Fibroblast of skin of right biceps (primary cell): ENCODE measurements at places on chromosomes 4 and X.

GRCh38 chr4:55503169-55503568, 43.5 kb downstream of the CLOCK start:
- DNase-seq = peak; percentile 84

DNA sequence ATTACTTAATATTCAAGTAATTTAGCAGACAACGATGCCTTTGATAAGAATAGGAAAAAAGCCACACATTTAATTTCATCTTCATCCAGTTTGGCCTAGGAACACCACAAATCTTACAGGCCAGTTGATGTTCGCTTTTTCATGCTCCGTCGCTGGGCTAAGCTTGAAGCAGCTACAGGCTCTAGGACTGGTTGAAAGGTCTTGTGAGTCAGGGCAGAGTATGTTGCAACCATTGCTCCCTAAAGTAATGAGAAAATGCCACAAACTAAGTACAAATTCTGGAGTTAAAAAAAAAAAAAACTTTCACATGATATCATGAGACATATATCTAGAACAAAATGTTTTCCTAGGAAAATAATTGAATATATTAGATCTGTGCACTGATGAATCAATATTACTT, 123.8 kb downstream of the RPS6KA6 start:
- DNase-seq = peak; percentile 2

DNA sequence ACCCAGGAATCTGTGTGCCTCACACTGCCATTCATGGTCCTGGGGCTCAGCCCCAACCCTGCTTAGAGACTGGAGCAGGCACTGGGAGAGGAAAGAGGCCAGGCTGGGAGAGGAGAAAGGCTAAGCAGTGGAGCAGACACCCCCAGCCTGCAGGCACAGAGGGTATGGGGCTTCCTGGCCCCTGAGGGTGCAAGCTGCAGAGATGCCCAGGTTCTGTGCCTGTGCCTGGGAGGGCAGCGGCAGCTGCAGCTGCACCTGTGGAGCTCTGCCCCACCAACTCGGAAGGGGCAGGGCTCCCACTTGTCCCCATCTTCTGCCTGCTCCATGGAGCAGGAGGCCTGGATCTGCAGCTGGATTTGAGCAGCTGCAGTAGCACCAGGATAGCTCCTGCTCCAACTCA, 47.9 kb downstream of the DMP1 start:
- DNase-seq = no peak

DNA sequence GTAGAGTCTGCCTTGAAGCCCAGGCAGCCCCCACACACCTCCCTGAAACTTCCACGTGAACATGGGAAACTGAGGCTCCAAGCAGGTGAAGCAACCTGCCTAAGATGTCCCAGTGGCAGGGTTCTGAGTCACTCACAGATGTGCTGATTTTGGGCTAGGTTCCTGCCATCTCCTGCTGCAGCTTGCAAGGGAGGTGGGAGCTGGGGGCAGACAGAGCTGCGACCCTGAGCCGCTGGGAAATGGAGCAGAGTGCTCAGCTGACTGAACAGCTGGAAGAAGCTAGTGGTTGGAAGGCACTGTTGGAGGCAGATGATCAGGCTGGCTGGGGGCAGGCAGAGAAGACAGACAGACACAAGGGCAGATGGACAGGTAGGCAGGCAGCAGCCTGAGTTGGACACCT, 3.6 kb upstream of the FATE1 start:
- DNase-seq = no peak

GRCh38 chr4:116926631-116927295, 158.6 kb downstream of the TRAM1L1 start:
- no peak for DNase-seq

- peak; percentile 31 for DNase-seq
Measured at GRCh38 chr4:82200046-82200445, 173.7 kb downstream of the HNRNPD start.

GRCh38 chr4:29571322-29571721, 1148.8 kb upstream of the PCDH7 start:
- no peak for DNase-seq

GRCh38 chr4:162891788-162892707, 274.6 kb downstream of the NAF1 start:
- DNase-seq = peak; percentile 42

- DNase-seq = no peak
Measured at GRCh38 chr4:151887031-151887815, 126.4 kb upstream of the GATB start.

DNA sequence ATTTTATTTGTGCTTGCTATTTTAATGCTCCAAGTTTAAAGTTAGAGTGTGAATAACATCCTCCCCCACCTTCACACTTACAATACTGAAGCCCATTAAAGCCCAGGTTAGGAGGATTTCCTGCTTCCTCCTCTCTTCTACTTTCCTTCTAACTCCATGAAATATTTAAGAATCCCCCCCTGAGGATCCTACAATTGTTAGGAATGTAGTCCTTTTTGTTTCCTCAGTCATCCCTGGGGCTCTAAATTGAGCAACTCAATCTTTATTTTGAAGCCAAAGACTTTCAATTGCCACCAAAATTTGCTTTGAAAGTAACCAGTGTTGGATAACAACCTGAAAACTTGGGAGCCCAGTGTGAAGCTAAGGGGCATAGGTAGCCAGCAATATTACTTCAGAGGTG, 276.9 kb downstream of the FAM47A start:
- DNase-seq = no peak

GRCh38 chr4:49032440-49033161, 46.5 kb downstream of the CWH43 start:
- DNase-seq = no peak

DNA sequence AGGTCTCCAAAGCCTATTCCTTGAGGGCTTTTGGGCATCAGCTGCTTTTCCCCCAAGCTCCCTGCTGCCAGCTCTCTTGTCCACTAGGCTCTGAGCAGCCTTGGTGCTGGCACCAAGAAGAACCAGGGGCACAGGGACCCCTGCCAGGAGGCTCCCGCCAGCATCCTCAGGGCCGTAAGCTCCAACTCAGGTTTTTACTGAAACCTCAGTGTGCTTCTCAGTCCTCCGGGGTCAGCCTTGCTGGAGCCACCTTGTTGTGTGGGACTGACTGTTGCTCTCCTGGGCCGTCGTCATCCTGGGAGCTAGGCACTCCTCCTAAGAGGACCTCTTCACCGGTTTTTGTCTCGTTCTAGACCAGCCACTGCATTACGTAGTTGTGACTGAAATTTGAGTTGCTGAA, 38.9 kb downstream of the NOP14 start:
- no peak for DNase-seq

DNA sequence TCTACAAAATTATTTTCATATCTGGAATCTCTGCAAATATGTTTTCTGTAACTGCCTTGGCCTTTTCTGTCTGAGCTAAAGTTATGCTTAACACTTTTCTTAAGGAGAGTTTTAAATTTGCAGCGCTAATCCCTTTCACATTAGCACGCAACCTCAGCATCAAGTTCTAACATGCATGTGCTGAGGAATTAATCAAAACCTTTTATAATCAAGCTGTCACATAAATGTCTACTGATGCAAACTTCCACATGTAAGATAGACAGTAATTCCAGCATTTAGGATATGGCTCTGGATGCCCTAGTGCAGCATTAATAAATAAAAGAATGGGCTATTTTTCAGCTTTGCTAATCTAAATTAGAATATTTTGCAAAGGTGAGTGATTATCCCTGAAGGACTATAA, 17.5 kb upstream of the NEIL3 start:
- DNase-seq = no peak

GRCh38 chrX:15471028-15471427, 22.1 kb downstream of the PIR start:
- DNase-seq = peak; percentile 46

DNA sequence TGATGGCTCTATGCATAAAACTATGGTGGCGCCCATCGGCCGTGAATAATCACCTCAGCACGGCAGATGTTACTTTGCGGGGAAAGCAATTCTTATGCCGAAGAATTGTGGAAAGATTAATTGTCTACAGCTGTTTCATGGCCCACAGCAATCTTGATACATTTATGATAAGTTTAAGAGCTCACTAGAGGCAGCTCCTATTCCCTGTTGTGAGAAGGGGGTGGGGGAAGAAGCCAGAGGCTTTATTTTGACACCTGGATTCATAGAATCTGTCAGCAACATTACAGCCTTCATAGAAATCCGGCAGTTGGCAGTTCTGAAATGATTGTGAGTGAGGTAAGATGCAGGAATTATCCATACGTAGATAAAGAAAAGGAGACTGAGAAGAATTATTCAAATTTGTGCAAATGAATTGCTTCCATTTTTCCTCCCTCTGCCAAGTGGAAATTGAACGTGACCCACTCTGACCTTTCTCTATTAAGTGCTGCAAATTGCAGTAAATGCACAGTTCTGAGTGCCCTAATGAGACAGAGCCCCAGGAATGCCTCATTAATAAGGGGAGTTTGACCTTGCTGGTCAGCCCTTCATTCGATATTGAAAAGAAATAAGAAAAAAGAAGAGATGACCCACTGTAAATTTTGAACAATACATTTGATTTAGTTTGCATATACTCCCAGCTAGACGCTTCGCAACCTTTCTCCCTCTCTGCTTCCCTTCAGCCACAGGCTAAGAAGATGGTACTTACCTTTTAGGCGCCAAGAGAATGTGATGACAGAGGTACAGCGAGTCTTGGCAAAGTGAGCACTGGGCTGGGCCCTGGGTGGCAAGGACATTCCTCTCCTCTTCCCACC, 188.8 kb downstream of the GPAT3 start:
- no peak for DNase-seq

- DNase-seq = no peak
Measured at GRCh38 chrX:67651437-67652142, 107.8 kb downstream of the AR start.

DNA sequence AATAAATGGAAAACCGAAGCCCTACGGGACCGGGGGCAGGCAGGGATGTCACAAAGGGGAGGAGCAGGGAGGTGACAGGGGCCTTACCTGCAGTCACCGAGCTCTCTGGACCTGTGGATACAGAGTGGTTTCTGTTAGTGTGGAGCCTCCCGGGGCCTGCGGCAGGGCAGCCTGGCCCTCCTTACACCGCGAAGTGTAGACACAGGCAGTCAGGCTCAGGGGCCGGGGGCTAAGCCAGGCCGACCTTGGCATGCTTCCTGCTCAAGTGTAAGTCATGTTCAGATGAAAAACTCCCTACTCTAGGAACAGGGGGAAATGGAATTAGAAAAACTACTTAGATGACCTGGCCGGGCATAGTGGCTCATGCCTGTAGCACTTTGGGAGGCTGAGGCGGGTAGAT, 4.3 kb downstream of the FAM3A start:
- no peak for DNase-seq

DNA sequence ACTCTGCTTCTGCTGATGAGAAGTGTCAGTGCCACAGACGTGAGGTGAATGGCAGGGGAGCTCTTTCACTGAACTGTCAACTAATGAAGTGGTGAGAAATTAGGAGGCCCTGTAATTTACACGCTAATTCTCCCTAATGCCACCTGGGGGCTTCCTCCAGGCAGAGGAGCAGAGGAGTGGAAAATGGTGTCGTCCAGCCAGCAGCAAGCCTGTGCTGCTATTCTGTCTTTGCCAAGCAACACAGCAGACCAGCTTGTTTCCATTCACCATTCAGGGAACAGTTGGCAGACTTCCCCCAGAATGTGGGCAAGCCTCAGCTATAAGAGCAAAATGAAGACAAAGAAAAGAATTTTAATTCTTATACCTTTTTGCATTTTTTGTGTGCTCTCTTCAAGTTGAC, 245.2 kb upstream of the TET2 start:
- DNase-seq = no peak

DNA sequence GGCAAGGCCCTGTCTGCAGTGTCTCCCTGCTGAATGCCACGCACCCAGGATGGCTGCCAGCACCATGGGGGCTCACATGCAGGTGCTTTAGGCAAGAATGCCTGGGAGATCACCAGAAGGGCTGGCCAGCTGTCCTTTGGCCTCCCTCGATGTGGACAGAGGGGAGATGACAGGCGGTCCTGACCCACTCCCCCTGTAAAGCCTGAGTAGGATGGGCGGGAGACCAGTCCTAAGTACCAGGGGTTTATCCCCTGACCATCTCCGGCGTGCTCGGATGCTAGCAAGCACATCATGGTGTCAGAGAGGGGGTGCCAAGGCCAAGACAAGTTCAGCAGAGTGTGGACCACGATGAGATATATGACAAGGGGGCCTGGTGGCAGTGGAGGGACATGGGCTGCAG, 5.3 kb downstream of the PDZD4 start:
- DNase-seq = no peak
